ENCODE measurements at places on chromosomes 16 and 17.

DNA sequence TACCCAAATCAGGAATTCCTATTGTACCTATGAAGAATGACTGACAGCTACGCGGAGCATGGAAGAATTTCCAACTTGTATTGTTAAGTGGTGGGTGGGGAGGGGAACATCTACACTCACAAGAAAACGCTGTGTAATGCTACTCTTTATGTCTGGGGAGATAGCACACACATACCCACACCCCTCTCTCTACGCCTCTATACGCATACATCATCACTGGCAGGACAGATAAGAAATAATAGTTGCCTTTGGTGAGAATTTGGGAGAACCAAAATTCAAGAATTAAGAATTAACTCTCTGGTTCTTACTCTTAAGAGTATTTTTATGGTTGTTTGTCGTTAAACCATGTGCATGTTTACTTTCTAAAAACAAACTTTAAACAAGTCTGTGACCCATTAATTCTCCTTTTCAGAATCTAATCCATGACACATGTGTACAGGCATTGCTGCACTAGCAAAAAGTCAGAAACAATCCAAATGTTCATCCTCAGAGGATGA, 33.9 kb downstream of the CREBBP start:
- DNase-seq: no peak

GRCh38 chr16:8380311-8380710, 210.0 kb downstream of the TMEM114 start:
- DNase-seq: no peak

DNA sequence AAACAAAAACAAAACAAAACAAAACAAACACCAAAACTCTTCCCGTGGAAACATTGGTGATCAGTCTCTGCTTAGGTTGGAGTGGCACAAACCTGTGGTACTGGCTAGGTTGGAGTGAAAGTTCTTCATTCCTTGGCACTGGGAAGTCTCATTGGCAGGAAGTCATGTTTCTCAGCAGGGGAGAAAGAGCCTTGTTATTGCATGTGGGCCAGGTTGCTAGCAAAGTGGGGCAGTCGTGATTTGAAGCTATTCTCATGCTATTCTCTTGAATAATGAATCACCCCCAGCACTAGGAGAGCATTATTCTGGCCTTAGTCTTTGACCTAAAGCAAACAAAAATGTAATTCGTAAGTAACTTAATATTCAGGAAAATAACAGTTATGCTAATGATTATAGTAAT, 24.3 kb upstream of the B4GALNT2 start:
- DNase-seq: no peak

DNA sequence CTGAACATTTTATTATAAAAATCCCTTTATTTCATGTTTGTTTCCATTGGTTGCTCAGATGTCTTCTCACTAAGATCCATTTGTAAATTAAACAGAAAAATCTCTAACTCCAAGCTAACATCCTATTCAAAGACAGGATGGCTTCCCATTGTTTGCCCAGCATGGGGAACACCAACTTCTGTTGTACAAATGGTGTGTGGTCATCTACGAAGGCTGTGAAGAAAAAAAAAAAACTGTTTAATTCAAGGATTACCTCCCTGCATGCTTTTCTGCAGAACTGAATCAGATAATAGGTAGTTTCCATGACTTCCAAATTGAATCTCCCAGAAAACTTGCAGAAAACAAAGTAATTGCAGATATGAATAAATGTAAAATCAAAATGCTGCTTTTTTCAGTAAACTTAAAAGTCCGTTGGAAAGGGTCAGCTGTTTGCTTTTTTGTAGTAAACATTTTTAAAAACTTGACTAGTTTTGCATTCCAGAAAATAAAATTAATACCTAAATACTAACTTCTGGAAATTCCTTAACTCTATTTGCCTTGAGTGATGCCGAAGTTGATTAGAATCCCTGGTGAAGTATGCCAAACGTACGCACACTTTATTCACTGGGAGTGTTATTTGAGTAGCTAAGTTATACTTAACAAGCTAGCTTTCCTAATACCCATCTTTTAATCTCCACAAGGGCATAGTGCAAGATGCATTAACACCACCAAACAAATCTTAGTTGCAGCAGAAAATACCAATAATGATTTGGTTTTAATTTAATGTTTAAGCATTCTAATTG, 7.7 kb downstream of the SALL1 start:
- no peak for DNase-seq

DNA sequence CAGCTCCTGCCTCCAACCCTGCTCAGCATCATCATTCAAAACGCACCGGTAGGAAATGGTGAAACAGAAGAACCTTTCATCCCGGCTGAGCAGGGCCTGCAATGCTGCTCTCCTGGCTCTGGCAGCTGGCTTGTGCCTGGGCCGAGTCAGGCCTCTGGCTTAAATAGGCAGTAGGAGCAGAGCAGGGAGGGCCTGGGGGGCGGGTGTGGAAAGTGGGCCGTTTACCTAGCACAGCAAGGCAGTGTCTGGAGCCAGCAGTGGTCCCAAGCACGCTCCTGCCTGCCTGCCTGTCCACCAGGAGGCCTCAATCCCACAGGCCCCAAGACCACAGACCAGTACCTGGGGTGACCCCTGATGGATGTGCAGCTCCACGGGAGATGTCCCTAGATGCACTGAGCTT, 59.3 kb downstream of the SMPD3 start:
- DNase-seq: no peak

DNA sequence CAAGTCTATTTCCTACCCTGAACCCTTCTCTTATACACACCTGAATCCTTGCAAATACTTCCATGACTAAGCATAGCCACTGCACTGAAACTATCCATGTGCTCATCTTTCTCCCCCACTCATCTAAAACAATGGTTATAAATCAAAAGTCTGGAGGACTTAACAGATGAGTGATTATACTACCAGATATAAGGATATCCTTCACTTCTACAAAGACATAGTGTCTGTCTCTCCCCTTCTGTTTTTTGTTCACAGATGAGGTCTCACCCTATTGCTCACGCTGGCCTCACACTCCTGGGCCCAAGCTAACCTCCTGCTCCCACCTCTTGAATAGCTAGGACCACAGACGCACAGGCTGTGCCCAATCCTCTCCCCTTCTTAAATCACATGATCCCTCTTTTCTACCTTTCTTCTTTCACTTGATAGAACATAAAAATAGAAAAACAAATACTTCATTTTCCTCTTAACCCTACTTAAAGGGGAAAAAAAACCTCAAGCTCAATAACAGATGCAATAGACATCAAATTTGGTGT, 19.2 kb downstream of the CEP112 start:
- DNase-seq: no peak
